ENCODE measurements at places on chromosomes 7 and 10.

- no peak for DNase-seq
Observed at GRCh38 chr7:107744345-107744750, 406 bp downstream of the CBLL1 start.

DNA sequence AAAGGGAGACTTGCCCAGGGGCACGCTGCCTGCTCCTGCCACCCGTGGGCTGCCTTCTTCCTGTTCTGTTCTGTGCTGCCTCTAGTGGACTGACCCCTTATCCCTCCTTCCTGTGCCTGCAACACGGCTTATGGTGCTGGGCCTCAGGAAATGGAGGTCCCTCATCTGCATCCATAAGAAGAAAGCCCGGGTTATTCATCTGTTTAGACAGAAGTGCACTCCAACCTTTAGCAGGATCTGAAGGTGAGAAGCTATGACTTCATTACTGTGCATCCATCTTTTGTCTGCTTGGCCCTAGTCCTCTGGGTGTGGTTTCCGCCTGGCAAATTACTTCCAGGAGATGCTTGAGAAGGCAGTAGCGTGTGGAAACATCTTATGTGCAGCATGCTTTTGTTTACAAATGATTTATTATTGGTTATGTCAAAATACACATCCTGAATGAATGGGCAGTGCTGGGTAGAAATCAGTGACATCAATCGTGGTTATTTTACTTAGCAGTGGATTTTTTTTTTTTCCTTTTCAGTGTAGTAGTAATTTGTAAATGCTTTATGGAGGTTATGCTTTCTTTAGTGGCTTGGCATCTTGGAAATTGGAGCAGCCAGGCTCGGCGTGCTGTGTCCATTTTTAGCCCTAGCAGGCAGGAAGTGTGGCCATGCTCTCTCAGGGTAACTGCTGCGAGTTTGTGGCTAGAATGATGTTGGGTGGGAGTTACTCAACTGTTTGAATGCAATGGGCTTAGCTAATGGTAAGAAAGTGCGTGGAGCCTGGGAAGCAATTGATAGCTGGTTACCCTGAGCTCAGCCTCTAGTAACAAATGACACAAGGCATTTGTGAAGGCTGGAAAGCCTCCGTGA lies 12.7 kb downstream of the PTPRE start:
- no peak for DNase-seq

DNA sequence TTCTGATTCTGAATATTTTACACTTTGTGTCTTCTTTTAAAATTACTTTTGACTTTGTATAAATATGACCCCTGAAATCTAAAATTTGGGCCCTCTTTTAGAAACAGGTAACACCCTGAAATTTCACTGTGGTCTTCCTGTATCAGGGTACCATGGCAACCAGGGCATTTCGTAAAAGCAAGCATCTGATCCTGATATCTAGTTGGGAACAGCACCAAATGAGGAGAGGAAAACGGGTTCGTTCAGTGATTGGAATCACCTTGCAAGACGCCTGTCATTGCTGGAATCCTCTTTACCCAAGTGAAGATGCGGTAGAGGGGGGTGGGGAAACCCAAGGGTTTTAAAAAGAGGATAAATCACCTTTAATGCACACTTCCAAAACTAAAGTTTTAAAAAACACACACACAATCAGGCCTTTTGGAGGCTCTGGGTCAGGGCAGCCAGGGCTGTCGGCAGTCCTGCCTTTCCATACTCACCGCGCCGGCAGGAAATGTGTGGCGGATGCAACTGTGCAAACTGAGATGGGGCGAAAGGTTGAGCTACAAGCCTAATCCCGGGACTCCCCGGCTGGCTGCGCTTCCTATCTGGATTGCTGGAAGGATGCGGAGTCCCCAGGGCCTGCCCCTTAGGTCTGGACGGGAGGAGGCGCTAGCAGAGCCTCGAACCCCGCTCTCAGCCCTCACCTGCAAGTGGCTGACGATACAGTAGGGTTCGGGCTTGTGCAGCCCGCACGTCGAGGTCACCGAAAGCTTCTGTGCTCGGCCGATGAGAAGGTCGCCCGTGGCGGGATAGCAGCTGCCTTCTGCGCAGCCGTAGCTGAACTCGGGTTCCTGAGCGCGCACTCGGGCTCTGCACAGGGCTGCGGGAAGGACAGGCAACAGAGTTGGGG lies 1.8 kb downstream of the LAMB1 start:
- DNase-seq = no peak

- DNase-seq = no peak
Observed at GRCh38 chr7:159136846-159137245, 7.8 kb downstream of the VIPR2 start.

- no peak for DNase-seq
Observed at GRCh38 chr7:134662166-134662870, 15.7 kb downstream of the BPGM start.

DNA sequence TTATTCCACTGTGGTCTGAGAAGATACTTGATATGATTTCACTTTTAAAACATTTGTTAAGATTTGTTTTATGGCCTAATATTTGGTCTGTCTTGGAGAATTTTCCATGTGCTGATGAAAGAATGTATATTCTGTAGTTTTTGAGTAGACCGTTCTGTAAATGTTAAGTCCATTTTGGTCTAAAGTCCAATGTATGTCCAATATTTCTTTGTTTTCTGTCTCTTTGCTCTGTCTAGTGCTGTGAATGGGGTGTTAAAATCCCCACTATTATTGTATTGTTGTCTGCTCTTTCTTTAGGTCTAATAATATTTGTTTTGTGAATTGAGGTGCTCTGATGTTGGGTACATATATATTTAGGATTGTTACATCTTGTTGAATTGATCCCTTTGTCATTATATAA lies 31.3 kb downstream of the DNAJC9 start:
- DNase-seq = no peak

DNA sequence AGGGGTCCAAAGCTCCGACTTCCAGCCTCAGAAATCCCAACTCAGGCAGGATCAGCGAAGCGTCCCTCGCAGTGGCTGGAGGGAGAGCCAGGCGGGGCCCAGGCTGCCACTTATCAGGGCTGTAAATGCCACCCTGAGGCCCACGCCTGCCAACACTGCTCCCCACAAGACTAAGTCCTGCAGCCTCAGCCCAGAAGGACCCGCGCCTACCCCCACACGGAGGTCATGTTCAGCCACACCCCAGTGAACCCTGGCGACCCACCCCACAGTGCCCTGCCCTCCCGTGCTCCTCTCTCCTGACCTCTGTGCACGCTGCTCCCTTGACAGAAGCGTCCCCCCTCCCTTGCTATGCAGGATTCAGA lies 3.2 kb downstream of the PSMG3 start:
- DNase-seq = no peak

DNA sequence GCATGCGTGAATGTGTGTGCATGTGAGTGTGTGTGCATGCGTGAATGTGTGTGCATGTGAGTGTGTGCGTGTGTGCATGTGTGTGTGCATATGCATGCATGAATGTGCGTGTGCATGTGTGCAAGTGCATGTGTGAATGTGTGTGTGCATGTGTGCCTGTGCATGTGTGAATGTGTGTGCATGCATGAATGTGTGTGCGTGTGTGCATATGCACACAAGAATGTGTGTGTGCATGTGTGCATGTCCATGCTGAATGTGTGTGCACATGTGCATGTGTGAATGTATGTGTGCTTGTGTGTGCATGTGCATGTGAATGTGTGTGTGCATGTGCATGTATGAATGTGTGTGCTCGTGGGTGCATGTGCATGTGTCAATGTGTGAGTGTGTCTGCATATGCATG lies 42.1 kb upstream of the NUB1 start:
- DNase-seq = no peak

GRCh38 chr10:74981831-74982633 lies 129.4 kb upstream of the SAMD8 start:
- no peak for DNase-seq

DNA sequence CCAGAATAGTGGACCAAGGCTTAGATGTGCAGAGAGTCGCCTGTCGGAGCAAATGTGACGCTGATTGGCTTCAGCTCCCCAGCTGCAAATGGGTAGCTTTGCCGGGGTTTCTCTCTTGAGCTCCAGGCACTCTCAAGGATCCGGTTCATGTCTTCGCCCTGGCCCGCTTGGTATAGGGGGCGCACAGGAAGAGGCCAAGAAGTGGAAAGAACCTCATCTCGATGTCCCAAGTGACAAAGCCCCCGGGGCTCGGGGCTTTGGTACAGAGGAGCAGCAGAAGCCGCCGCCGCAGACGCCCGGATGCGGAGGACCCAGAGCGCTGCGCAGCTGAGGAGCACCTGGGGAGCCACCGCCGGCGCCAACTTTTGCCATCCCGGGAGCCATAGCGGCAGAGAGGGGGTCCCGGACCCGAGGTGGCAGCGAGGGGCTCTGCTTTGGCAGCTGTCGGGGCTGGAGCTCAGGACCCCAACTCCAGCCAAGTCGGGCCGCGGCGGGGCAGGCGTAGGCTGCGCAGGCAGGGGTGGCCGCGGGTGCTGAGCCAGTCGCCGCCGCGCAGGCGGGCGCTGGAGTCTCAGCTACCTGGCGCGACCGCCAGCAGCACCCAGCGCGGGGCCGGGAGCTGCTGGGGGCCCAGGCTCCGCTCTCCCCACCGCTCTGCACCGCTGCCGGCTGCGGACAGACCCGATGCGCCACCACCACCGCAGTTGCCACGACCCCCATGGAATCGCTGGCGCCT lies 466.6 kb downstream of the XPNPEP1 start:
- no peak for DNase-seq

DNA sequence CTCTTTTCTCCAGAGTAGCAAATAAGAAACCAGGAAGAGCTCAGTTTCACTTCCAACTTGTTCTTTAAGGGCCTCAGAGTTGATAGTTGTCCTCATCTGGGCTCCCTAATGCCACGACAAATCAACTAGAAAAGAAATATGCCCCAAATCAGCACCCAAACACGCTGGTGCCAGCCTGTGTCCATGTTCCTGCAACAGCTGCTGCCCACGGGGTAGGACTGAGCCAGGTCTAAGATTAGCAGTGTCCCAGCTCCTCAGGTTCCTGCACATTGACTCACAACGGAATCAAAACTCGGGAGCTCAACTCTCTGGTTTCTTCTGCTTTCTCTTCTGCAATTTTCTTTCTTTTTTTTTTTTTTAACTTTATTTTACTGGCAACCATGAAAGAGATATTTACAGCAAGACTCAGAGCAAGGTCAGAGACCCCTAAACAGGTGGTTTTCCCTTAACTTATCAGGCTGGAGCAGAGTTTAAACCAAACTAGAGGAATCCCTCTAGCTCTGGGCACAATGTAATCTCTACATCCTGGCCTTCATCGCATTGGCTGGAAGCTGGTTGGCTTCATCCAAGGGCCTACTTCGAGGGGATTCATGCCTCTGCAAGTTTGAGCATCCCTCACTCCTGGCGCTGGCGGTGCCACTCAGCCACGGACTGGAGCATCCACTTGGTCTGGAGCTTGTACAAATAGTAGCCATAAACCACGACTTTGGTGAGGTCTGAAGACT lies 126.1 kb downstream of the PFKFB3 start:
- DNase-seq = no peak

GRCh38 chr10:122280156-122280555 lies 9.1 kb downstream of the BTBD16 start:
- DNase-seq = no peak

DNA sequence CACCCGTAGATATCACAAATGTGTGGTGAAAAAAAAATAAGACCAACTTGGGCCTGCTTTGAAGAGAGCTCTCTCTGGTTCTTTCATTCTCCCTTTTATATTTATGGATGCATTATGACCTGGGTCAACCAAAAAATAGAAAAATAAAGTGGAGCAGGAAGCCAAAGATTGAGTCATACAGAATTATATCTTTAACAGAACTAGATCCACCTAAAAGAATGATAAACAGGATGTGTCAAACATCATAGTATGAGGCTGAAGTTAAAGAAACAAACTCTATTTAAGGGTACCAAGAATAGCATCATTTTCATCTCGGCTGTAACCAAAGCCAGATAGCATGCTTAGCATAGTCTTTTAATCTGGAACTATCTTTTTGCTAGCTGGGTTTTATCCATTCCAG lies 28.8 kb upstream of the NMT2 start:
- no peak for DNase-seq

GRCh38 chr7:81074406-81074805 lies 155.6 kb upstream of the SEMA3C start:
- DNase-seq = no peak

DNA sequence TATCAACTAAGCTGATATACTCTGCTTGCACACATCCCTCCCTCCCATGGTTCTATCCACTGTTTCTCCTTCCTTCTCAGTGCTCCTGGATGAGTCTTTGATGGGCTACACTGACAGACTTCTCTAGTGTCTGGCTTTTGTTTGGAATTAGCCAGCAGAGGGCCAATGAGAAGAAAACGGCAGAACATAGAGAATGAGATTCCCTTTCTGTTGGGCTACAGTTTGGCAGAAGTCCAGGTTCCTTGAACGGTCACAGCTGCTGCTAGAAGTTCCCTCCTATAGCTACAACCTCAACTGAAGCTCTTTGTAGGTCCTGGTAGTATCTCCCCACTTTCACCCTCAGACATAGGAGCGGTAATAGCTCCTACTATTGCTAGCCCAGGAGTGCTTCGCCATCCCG lies 251.1 kb upstream of the LRRN3 start:
- no peak for DNase-seq

DNA sequence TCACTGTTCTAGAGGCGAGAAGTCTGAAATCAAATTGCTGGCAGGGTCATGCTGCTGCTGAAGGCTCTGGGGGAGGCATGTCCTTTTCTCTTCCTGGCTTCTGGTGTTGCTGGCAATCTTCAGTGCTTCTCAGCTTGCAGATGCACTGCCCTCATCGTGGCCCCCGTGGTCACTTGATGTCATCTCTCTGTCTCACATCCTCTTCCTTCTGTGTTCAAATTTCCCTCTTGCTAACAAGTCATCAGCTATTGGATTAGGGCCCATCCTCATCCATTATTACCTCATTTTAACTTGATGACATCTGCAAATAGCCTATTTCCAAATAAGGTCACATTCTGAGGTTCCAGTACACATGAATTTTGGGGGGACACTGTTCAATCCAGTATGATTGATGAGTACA lies 36.6 kb upstream of the SRGN start:
- DNase-seq = no peak

GRCh38 chr7:132518102-132518838 lies 58.0 kb downstream of the PLXNA4 start:
- no peak for DNase-seq

Data from stimulated activated CD4-positive, alpha-beta T cell treated with anti-CD3 and anti-CD28 coated beads, TNF-alpha, amount 100 ng/mL, for 1 hour (primary cell).